ENCODE measurements at places on chromosomes 5 and 9.

DNA sequence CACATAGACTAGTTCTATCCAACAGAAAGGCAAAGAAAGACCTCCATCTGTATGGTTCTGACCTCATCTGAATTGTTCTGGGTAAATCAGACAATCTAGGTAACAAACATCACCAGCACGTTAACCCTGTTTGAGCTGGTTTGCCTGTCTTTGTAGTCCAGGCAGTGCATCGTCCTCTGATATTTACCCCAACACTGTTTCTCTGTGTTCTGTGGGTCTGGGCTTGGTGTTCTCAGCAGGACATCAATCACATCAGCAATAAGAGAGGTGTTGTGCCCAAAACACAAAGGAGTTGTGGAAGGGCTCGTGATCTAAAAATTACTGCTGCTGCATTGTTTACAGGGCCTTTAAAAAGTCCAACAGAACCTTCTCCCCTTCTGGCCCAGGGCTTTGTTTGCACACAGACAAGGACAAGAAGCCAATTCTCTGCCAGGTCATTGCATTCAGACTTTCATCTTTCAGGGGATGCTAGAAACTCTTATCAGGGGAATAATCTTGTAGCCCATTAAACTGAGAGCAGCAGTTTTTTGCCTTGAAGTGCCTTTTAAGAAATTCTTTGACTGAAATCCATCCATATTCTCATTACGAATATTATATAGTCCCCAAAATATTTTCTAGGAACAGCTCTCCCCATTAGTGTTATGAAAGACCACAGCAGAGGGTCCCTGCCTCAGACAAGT, 30.5 kb upstream of the MAP1B start:
- DNase-seq: no peak

- no peak for DNase-seq
These were observed 29.9 kb downstream of the COL5A1 start for GRCh38 chr9:134671341-134672113.

GRCh38 chr9:101536351-101536750, 2.7 kb downstream of the RNF20 start:
- no peak for DNase-seq

GRCh38 chr5:10586555-10586954, 22.7 kb downstream of the ANKRD33B start:
- no peak for DNase-seq

DNA sequence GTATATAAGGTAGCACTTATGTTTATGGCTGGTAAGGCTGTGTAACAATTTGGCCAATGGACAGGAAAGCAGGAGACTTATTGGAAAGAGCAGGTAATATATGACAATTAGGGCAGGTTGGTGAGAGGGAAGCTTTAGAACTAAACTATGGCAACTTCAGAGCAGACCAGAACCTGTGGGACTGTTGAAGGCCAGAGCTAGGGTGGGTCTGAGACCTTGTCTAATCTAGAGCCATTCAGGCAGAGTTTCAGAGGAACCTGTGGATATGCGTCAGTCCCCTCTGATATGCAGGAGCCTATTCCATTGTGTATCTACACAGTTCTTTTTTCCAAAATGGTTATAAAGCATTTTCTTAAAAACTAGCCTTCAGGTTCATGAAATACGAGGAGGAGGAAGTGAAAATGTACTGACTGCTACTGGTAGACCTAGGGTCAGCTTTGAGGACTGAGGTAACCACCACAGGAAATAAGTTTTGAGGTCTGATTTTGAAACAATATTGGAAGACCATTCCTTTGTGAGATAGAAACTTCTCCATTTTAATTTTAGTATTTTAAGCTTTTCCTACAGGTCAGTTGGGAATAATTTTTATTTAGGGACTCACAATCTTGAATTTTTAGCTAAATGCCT, 37.6 kb downstream of the ELL2 start:
- DNase-seq: no peak

DNA sequence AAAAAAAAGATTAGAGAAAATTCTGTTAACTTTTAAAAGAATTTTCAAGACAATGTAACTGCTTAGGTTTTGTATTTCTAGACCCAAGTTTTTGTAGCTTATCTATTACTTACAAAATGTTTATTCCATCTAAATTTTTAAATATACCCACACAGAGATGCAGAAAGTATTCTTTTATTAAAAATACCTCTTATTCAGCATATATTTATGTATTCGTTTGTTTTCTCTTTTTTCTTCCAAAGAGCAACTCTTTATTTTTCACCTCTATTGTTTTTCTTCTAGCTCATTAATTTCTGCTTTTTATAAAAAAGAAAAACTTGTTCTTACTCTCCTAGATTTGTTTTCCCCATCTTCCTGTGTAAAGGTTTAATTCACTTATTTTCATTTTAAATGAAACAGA, 180.3 kb downstream of the ZDHHC21 start:
- no peak for DNase-seq

- no peak for DNase-seq
These were observed 18.3 kb upstream of the SLC6A3 start for GRCh38 chr5:1463326-1464095.

- DNase-seq: no peak
These were observed 250.2 kb upstream of the PTGER4 start for GRCh38 chr5:40429258-40430100.

DNA sequence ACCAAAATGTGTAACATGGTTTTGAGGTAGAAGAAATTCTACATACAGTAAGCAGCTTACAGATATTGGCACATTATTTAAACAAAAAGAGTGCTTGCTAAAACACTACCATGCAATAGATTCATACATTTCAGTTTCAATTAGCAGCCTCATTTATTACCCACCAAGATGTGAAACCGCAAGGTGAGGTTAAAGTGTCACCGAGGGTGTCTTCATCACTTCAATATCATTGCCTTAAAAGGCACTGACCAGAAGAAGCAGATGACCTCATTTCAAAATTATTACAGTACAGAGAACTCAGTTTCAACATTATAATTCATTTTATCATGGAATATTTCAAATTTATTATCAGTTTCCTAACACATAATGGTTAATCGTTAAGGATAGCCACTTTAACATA, 302.2 kb downstream of the ISL1 start:
- DNase-seq: no peak

DNA sequence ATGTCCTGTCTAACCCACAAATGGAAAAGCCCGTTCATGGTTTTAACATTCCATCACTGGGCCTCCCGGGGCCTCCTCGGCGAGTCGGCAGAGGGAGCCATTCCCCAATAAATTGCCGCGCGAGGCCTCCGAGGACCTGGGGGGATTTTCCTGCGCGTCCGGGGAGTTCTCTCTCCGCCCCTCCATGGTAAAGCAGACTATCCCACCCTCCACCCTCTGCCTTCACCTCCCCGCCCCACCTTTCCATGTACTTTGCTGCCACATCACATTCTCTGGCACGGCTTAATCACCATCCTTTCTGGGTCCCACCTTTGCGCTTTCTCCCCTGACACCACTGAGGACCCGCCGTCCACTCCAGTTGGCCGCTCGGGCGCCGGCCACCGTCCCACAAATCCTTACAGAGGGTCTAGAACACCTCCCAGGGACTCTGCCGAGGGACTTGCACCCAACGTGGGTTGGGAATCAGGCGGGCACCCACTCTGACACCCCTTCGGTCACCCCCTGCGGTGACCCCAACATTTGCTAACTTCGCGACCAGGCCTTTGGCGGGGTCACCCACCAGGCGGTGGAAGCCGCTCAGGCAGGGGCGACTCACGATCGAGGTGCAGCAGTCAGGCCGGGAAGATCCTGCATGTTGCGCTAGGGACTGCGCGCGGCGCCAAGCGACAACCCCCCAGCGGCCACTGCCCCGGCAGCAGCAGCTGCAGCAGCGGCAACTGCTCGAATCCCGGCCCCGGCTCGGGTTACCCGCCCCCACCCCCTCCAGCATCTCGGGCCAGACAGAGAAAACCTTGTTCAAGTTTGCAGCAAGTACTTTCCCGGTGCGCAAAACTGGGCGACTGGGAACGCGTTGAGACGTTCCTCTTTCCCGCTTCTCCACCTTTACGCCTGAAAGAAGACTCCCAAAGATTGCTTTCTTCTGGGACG, at the start of gene MEGF10:
Gene MEGF10 (plus strand): TSS at position 778 of the 927 bp plus-strand sequence. CDS start 40,513 bp downstream, outside the sequence.
- DNase-seq: no peak

DNA sequence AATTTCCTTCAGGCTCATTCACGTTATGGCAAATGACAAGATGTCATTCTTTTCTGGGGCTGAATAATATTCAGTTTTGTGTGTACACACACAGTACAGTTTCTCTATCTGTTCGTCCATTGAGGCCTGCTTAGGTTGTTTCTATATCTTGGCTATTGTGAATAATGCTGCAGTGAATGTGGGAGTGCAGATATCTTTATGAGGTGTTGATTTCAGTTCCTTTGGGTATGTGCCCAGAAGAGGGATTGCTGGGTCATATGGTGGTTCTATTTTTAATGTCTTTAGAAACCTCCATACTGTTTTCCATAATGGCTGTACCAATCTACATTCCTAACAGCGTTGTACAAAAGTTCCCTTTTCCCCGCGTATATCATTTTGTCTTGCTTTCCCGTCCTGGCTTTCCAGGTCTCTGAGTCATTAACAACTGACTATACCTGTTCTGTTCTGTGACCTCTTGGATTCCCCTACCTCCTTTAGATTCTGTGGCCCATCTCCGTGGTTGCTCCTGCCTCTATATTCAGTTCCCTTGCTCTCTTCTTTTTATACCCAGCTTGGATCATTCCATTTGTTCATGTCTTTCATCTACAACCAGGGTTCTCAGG, 6.8 kb downstream of the SNX30 start:
- no peak for DNase-seq

DNA sequence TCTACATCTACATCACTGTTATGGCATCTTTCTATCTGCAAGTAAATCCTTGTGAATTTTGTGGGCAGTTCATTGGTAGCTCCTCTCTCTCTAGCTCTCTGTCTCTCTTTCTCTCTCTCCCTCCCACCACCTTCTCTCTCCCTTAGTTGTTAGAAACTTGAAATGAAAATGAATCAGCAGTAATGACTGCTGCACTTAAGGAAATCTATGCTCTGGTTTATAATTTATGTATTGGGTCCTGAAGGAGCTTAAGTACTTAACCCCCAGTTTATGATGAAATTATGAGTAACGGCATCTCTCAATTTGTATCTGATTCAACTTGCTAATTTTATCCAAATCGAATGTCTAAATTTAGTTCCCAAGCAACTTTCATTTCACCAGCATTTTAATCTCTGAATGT, 52.0 kb upstream of the PTGER4 start:
- no peak for DNase-seq

- no peak for DNase-seq
These were observed 68.1 kb downstream of the MAMDC2 start for GRCh38 chr9:70111641-70112236.

DNA sequence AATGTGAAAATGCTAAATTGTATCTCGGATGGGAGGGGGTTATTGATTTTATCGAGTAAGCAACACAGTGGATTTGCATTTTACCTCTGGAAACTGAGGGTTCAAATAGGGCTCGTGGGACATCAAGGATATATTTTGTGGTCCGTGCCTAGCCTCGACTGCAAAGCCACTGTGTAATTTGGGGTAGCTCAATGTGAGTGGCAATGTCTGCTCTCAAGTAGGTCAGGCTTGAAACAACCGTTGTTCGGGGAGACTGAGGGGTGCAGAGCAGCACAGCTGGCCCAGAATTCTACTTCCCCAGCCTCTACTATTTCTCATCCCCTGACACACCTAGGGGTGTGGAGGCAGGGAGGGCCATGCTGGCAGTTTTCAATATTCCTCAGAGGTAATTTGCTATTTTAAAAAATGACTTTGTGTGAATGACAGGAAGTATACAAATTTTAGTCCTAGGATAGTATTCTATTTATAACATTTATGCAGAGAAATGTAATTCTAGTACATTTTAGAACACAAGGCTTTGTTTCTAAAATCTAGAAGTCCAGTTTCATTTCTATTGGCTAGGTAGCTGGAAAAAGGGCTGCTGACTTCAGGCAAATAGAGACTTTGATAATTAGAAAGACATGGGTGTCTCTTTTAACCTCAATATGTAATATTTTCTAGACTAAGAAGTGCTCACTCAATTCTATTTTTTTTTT, 1.4 kb upstream of the DAB2 start:
- no peak for DNase-seq

- DNase-seq: no peak
These were observed 640.7 kb upstream of the ST8SIA4 start for GRCh38 chr5:101543780-101544179.

DNA sequence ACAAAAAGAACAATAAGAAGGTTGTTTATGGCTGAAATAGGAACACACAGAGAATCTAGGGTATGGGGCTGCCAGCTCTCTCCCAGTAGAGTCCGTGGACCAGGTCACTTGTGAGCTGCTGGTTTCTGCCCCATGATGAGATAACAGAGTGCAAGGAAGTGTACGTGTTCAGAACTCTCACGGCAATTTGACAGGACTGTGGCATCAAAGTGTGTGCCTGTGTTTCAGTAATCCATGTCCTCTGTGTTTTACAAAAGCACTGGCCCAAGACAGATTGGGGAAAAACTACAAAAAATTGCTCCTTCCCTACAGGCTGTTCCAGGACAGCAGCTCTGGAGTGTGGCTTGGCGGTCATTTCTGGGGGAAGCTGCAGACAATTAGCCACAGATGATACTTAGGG, 184.6 kb downstream of the AUH start:
- no peak for DNase-seq

DNA sequence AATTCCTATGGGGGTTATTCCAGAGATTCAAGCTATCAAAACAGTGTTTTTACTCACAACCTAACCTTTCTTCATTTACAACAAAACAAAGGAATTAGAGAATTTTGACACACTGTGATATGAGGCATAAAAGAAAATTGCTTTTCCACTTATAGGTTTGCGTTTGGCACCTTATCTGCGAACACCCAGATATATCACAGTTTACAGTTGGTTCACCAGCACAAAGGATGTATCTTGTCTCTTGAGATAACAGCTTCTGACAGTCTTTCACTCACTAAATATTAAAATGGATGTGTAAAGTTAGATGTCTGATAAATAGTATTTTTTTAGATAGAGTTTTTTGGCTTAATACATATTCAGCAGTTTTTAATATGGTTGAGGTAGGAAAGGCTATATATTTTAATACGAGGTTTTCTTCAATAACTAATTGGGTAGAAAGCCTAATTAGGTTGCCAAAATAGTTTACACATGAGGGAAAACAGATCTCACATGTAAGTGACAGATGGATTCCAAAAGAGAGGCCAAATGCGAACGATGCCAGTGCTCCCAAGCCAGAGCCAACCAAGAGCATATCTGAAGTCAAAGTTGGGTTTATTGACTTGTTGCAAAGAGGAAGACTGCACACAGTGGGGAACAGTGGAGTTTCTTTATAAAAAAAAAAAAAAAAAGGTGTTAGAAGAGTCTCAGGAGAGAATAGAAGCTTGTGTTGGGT, 1495.2 kb downstream of the MAT2B start:
- DNase-seq: no peak

DNA sequence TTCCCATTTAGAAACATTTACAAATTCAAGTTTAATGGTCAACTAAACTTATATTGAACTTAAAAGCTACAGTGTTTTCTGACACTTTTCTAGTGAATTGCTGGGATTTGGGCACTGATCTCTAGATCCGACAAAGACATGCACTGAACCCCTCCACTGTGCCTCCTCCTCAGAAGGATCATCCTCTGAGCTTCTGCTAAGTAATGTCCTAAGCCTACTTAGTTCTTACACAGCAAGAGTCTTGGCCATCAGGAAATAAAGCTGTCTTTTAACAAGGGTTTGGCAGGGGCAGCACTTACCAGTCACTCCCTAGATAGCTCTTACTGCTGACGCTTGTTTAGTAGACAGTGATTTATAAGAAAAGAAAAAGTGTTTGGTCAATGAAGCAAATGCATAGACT, 50.5 kb downstream of the FAM81B start:
- DNase-seq: no peak

- no peak for DNase-seq
These were observed 14.7 kb downstream of the ASTN2 start for GRCh38 chr9:117400171-117400570.

- DNase-seq: no peak
These were observed 757 bp downstream of the TMEM250 start for GRCh38 chr9:136117916-136118319.

- DNase-seq: no peak
These were observed 65.5 kb upstream of the SYNPO start for GRCh38 chr5:150574818-150575547.

Data from NCI-H1048 (cell line).